ENCODE measurements at places on chromosomes 1 and 21. TPM values are rescaled to one million over a fixed set of nuclear protein-coding genes. Genes with fewer than 3 reads are reported as not detected.

- peak; percentile 88 for DNase-seq
- H3K36me3 ChIP-seq = peaks cover 2% of the 10 kb centered on the region
- H3K4me3 ChIP-seq = peak overlapping the region; percentile 19
- H3K27ac ChIP-seq = peak overlapping the region; percentile 88
Measured at GRCh38 chr1:180173952-180174351, 19.3 kb downstream of the QSOX1 start.

DNA sequence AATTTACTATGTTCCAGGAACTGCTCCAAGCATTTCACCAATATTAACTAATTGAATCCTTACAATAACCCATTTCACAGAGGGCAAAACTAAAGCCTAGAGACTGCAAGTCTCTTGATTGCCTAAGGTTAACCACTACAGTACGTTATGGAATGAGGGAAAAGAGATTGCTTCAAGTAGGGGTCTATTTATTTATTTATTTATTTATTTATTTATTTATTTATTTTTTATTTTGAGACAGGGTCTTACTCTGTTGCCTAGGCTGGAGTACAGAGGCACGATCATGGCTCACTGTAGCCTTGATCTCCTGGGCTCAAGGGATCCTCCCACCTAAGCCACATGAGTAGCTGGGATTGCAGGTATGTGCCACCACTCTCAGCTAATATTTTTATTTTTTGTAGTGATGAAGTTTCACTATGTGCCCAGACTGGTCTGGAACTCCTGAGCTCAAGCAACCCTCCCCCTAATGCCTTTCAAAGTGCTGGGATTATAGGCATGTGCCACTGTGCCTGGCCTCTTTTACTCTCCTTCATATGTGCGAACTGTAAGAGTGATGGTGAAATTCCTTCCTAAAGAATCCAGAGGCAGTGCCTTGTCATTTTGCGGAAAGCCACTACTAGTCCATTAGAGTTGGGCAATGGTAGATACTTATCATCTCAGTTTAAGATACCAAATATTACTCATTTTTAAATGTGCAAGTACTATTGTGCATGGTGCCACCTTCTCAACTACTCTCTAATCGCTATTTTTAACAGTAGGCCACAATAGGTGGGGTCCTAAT lies 65.7 kb upstream of the CYP2J2 start:
- no peak overlapping the region for H3K27ac ChIP-seq
- H3K4me1 ChIP-seq = no peaks in the 10 kb centered on the region
- peaks cover 22% of the 10 kb centered on the region for H3K27me3 ChIP-seq
- no peak overlapping the region for H3K4me3 ChIP-seq

ATP1A2 gene
- 401 TPM for total RNA-seq

GRCh38 chr1:167013108-167013929 lies 24.2 kb downstream of the MAEL start:
- DNase-seq = no peak
- H3K27ac ChIP-seq = no peak overlapping the region
- H3K27me3 ChIP-seq = peaks cover 20% of the 10 kb centered on the region
- no peaks in the 10 kb centered on the region for H3K36me3 ChIP-seq
